Panc1 (cell line): ENCODE measurements at places on chromosomes 6 and 20.
A peak's percentile ranks its signal among the peaks of the same experiment; 100 is the strongest.

GRCh38 chr20:36591854-36592641 is 13.5 kb upstream of the RAB5IF start:
- DNase-seq: no peak

DNA sequence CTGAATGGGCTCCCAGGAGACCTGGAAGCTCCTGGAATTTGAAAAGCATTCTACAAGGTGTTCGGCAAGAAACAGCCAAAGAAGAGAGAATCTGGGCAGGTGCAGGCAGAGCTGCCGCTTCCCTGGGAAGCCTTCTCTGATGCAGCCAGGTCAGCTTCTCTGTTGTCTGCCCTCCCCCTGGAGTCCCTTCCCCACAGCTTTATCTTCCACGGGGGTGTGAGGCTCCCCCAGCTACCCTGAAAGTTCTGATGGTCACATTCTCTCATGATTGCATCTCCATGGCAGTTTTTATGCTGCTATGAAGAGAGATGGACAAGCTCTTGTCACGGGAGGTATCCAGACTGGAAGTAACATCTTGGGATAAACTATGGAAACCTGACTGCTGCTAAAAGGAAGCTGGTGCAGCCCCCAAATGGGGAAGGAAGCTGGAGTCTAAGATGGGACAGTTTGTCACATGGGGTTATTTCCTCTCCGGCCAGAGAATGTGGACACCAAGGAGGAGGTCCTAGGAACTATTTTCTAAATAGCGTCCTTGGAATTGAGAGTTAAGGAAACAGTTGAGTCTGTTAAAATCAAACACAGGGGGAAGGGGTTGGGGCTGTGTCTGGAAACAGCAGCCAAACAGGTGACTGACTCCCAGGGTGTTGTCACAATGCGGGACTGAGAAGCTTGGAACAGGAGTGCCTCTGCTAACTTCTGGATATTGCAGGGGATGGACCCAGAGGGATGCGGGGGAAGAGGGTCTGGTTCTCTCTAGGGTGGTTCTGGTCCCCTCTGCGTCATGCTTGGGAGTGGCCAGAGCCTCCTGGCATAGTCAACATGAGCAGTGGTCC is 91.1 kb downstream of the ASXL1 start:
- DNase-seq: no peak

DNA sequence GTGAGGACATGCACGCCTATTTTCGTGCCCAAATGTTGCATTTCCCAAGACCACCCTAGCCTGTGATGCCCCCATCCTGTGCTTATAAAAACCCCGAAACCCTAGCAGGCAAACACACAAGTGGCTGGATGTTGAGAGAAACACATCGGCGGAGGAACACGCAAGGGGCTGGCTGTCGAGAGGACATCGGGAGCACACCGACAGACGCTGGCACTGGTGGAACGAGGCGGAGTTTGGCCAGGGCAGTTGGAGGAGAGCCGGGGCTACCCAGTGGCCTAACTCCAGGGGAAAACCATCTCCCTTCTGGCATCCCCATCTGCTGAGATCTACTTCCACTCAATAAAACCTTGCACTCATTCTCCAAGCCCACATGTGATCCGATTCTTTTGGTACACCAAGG is 225.9 kb upstream of the GRIK2 start:
- DNase-seq: no peak

DNA sequence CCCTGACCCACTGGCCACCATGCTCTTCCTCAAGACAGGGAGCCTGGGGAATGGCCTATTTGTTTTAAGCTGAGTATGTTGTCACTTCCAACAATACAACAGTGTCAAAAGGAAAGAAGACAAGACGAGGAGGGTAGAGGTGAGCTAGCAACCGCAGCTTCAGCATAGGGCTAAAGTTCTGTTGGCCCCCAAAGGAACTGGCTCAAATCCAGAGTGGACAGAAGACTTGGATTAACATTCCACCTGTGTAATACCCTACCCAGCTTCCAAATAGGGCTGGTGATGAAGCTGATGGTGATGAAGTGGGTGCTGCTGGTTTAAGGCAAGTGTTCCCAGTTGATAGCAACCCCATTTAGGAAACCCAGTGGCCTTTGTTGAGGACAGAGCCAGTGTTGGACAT is 31.7 kb upstream of the KCNK5 start:
- no peak for DNase-seq

GRCh38 chr6:104519566-104519965 is 340.2 kb downstream of the HACE1 start:
- DNase-seq: no peak

DNA sequence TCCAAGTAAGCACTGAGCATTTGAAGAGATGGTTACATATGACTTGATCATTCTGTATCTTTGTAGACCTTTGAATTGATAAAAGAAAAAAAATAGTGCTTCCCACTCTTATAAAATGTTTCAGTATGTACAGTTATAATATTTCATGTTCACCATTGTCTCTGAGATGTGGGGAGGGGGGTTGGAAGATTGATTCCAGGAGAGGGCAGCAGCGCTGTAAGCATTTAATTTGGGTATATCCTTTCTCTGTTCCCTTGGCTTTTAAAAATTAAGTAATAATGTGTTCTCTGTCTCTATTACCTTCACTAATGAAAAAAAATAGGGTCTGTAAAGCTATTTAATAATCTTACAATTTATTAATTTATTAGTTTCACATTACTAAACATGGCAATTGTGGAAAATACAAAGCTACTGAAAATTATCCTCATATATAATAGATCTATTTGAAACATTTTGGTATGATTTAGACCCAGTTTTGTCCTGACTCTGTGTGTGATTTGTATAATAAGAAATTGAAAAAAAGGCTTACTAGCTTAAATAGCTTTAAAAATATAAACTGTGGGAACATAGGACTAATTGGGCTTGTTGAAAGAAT is 341.2 kb downstream of the CDKAL1 start:
- peak; percentile 35 for DNase-seq

- no peak for DNase-seq
Measured at GRCh38 chr20:49698477-49698876, 15.2 kb downstream of the B4GALT5 start.

DNA sequence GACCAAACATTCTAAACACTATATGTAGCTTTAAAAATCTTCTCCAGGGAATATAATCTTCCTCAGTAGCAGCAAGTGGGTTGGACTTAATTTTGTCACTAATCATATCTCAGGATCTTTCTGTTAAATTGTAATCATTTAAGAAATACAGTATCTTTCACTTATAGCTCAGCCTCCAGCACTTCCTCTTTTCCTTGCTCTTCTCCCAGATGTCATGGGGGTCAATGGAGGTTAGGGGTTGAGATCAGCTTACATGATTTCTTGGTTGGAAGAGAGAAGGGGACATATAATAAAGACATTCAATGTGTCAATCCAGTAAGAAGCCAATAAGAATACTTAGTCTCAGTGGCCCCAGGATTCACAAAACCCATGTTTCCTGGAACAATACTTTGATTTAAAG is 15.7 kb upstream of the REPS1 start:
- DNase-seq: no peak

GRCh38 chr20:21436205-21436604 is 38.9 kb upstream of the NKX2-4 start:
- DNase-seq: peak; percentile 25

DNA sequence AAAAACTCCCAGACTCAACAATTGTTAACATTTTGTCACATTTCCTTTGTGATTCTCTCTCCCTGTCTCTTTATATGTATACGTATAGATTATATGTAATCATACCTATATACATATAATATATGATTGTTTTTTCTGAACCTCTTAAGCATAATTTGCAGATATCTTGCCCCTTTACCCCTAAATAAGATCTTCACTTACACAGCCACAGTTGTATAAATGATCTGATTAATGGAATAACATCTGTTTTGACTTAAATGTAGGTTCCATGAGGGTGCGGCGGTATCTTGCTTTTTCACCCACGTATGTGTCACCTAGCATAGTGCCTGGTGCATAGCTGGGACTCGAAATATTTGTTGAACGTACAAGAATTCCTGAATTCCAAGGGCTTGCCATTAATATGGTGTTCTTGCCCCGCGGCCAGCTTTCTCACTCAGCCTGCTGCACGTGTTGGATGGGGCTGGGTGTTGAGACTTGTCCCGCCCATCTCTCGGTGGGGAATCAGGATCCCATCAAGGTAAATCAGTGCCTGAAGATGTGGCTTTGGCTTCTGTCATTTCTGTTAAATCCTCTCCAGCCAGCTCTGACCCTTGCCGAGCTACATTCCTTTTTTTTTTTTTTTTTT is 10.4 kb upstream of the MANBAL start:
- DNase-seq: no peak

- no peak for DNase-seq
Measured at GRCh38 chr6:152119831-152120230, 312.3 kb downstream of the ESR1 start.

DNA sequence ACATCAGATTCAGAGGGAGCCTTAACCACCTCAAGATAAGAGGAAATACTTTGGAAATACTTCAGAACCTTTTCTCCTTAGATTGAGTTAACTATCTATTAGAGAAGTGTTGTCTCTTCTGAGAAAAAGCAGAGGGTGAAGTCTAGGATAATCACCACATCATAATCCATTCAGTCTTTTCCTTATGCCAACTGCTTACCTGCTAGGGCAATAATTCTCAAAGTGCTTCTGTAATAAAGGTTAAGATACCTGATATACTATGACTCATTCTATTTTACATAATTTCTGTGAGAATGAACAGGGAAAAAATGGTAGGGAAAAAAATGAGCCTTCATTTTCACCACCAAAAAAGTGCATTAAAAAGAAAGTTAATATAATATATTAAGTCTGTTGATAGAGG is 70.1 kb upstream of the LOC128125822 start:
- DNase-seq: no peak

- DNase-seq: no peak
Measured at GRCh38 chr20:56518721-56519398, 5.7 kb upstream of the FAM209A start.
